ENCODE measurements at places on chromosomes 6 and 20.

- no peak for DNase-seq
These were observed 1159.4 kb upstream of the ADGRB3 start for GRCh38 chr6:67475700-67476099.

GRCh38 chr6:113351173-113351834, 505.8 kb upstream of the MARCKS start:
- DNase-seq, result peak; percentile 77

- peak; percentile 65 for DNase-seq
These were observed 41.2 kb downstream of the C6orf132 start for GRCh38 chr6:42101186-42101657.

GRCh38 chr6:134324766-134325165, 6.9 kb upstream of the SGK1 start:
- DNase-seq, result no peak

GRCh38 chr20:51802170-51802751, at the start of gene SALL4:
SALL4 (minus strand) TSS chr20:51802521; CDS start chr20:51802408, 113 bp downstream.
- no peak for DNase-seq

DNA sequence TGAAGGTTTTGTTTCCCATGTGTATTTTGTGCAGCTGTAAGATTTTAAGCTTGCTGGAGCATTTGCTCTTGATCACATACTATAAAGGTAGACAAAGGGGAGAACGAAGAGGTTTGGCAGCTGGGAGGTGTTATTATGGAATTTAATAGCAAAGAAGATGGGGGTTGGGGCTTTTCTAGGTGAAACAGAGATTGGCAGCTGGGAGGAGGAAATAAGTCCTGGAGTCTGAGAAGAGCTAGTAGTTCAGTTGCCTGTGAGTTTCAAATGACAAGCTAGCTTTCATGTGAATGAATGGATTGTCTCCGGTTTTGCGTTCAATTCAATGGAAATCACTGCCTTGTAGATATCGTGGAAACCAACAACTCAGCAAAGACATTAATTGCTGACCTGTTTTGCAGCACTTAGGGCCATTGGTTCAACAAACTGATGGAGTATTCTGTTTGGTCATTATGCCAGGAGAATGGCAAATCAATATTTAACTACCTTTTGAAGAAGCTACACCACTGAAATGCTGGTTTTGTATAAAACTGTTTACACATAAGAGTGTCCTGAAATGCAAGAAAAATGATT, 38.1 kb upstream of the FLRT3 start:
- no peak for DNase-seq

- no peak for DNase-seq
These were observed 73.3 kb upstream of the E2F3 start for GRCh38 chr6:20328266-20328923.

GRCh38 chr6:119929121-119929520, 579.6 kb upstream of the MAN1A1 start:
- DNase-seq, result no peak

DNA sequence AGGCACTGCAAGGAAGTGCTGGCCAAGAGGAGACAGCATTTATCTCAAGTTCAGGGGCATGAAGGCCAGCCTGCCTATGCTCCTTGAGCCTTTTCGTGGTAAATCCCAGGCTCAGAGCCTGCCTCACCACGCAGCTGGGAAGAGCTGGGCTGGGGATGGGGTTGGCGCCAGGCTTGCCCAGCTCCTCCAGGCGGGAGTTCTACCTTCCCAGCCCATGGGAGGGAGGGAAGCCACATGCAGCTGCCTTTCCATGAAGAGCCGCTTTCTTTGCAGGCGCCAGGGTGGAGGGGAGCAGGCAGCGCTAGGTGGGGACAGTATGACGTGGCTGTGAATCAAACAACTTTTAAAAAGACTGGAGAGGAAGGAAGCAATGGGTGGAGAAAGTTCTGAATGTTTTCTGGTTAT, 19.5 kb upstream of the SIRT5 start:
- no peak for DNase-seq

DNA sequence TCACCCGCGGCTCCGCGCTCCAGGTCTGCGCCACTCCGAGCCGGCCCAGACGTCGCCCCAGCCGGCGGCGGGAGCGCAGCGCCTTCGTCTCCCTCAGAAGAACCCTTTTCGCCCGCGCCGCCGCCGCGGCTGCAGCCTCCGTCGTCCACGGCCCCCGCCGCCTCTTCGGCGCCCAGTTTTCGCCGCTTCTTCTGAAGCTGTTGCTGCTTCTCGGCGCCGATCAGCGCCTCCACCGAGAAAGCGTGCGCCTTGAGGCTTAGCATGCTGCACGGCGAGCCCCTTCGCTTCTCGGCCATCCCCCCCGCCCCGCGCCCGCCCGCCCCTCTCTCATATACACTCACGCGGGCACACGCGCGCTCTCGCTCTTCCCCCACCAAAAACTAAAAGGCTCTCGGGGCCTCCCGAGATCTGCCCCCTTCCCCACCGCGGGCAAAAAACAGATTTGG, 489 bp downstream of the TBX18 start:
- DNase-seq, result no peak

DNA sequence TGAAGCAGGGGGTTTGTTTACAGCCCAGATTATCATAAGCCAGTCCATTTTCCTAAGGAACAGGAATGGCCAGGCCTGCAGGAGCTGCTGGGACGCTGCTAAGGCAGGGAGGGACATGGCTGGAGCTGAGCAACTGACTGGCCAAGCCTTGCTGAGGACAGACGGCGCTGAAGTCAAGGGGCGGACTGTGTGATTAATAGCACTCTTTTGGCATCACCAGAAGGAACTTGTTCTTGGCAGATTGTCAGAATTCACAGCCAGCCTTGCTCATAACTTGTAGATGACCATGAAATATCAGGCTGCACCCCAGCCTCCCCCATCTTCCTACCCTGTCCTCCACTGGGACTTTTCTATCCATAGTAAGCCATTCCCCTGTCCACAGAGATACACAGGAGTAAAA, 218.8 kb upstream of the RNF24 start:
- peak; percentile 89 for DNase-seq
